Testis (tissue), 5 donors: ENCODE measurements at places on chromosomes 1 and 21.

GRCh38 chr21:26539566-26539965, 33.5 kb downstream of the CYYR1 start:
- no peak for DNase-seq

GRCh38 chr21:41833497-41834115, 45.5 kb downstream of the PRDM15 start:
- DNase-seq: no peak

- DNase-seq: peak; percentile 72
Observed at GRCh38 chr1:62530516-62531154, 66.7 kb upstream of the ANGPTL3 start.

GRCh38 chr1:115330480-115331013, 7.5 kb downstream of the NGF start:
- DNase-seq: peak; percentile 41

DNA sequence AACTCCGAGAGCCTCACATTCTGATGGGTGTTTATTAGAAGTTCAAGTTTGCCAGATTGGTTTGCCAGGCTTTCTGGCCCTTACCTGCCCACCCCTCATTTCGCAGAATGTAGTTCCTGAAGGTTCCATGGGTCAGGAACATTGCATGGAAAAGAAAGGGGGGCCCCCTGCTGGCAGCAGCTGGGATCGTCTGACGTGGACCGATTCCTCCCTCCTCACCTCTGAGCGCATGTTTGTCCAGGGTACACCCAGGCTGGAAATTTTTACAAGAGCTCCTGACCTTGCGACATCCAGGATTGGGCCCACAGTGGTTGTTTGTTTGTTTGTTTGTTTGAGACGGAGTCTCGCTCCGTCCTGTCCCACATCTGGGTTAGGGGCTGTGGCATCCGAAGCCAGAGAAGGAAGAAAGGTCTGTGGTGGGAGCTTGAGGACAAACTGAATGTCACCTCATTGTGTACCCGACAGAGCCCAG, 126.0 kb upstream of the TMEM51 start:
- peak; percentile 82 for DNase-seq

DNA sequence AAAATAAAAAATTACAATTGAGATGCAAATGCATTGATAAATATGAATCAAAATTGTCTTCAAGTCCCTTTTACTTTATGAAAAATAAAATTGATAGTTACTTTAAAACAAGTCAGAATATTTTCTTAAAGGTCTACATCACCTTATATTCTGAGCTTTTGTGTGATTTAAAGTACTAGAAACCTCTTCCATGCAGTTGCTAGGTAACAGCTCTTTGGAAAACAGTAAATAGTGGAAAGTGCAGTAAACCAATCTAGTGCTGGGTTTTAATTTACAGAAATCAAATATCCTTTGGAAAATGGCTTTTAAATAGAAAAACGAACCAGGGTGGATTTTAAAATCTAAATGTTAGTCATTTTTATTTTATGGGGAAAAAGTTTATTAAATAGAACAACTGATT, 227.9 kb downstream of the KCNT2 start:
- DNase-seq: no peak

- no peak for DNase-seq
Observed at GRCh38 chr1:204564835-204565234, 48.6 kb downstream of the MDM4 start.

DNA sequence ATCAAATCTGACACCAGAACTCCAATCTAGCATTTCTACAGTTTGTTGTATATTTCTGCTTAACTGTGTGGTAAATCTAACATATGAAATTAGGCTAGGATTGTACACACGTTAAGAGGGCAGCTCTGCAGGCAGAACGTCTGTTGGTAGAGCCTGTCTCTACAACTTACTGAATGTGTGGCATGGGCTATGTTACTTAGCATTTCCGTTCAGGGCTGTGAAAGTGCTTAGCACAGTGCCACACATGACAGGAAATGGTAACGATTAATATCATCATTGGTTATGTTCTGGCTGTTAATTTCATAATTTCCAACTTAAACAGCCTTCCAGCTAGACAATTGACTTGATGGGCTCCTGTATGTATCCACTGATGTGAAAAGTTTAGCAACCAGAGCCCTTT, 9.6 kb upstream of the C8B start:
- no peak for DNase-seq

- DNase-seq: no peak
Observed at GRCh38 chr21:42413500-42413899, 9.8 kb downstream of the UBASH3A start.

GRCh38 chr1:17434016-17434415, 5.5 kb downstream of the RCC2 start:
- no peak for DNase-seq

GRCh38 chr1:9912264-9912936, 2.3 kb upstream of the CTNNBIP1 start:
- no peak for DNase-seq

- DNase-seq: no peak
Observed at GRCh38 chr1:75132812-75133619, 1.2 kb upstream of the LHX8 start.

DNA sequence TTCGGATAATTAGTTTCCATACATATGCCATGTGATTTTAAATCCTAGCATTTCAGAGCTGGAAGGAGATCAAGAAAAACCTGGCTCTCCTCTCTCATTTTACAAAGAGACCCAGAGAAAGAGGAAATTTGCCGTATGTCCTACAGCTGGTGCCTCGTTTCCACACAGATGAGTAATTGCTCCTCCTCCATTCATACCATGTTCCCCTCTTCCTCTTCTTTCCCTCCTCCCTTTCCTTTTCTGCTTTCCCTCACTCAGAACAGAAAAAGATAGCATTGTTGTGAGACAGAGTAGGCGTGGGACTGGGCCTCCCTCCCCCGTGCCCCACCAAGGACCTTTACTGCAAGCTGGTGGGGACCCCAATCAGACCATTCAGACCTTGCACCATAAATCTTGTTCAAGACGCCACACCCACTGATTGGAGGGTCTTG, 13.7 kb upstream of the SLC44A3 start:
- no peak for DNase-seq

DNA sequence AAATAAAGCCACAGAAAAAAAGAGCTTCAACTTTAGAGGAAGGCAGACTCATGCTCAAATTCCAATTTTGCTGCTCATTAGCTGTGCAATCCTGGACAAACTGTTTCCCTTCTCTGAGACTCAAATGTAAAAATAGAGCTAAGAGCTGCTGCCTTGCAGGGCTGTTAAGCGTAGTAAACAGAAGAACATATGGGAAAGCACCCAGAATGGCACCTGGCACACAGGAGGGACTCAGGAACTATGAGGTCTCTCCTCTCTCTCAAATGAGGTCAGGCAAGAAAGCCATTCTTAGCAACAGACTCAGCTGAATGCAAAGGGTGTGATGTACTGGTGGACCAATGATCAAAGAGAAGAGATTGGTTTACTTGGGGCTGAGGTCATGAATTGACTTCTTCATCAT, 61.3 kb downstream of the TRABD2B start:
- no peak for DNase-seq

- DNase-seq: no peak
Observed at GRCh38 chr1:230609208-230609607, 33.1 kb upstream of the COG2 start.

DNA sequence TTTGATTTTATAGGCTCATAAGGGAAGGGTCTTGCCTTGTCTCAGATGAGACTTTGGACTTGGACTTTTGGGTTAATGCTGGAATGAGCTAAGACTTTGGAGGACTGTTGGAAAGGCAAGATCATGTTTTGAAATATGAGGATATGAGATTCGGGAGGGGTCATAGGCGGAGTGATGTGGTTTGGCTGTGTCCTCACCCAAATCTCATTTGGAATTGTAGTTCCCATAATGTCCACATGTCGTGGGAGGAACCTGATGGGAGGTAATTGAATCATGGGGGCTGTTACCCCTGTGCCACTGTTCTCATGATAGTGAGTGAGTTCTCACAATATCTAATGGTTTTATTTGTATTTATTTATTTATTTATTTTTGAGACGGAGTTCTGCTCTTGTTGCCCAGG, 6.9 kb upstream of the CSDE1 start:
- DNase-seq: no peak
